Mucosa of descending colon (tissue), 3 donors: ENCODE measurements at places on chromosomes 12 and 14. TPM values are rescaled to one million over a fixed set of nuclear protein-coding genes. Genes with fewer than 3 reads are reported as not detected.
A peak's percentile ranks its signal among the peaks of the same experiment; 100 is the strongest.

Gene OR6C76
- not detected for total RNA-seq

DNA sequence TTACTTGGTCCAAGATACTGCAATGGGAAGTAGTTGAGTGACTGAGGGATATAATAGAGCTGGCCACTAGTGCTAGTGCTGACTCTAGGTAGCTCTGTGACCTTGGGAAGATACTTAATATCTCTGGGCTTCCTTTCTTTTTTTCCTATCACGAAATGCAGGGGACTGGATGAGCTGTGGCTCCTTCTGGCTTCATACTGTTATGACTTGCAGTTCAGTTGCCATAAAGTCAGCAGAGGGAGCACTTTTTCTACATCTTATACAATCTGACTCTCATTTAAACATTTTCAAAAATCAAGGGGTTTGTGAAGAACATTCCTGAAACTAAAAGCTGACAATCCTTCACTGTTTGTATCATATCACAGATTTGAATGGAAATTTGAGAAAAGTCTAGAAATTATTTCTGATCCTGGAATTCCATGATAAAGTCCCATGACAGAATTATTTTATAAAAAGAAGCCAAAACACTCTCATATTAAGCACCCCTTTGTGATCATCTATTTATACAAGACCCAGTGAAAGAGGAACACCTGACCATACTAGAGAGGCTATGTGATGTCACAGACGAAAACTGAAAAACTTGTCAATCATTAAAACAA, 5.3 kb downstream of the BHLHE41 start:
- DNase-seq, result no peak

- no peak for DNase-seq
Observed at GRCh38 chr12:73677520-73678291, 859.9 kb upstream of the ATXN7L3B start.

- no peak for DNase-seq
Observed at GRCh38 chr14:52277552-52277951, 10.1 kb downstream of the PTGDR start.

- DNase-seq, result no peak
Observed at GRCh38 chr14:39566795-39567194, 134.6 kb upstream of the FBXO33 start.

Gene TESPA1
- 2.7 TPM for total RNA-seq

Gene ZNF605
- total RNA-seq, result 19.0 TPM

- no peak for DNase-seq
Observed at GRCh38 chr12:108630481-108631207, 3.0 kb downstream of the SELPLG start.

DNA sequence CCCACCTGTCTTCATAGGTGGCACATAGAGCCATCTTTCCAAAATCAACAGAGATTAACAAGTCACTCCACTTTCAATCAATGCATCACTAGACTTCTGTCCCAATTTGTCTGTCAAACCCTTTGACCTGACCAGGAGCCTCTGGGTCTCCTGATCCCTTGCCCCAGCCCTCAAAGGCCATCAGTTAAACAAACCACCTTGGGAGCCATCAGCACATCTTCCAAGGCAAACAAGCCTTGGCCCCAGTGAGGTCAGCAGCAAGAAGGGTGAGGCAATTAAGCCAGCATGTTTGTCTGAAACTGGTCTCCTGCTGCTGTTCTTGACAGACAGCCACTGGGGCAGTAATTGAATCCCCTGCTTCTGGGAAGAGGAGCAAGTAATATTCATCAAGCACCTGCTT, 742.8 kb upstream of the TBX3 start:
- no peak for DNase-seq

Gene TCHP
- total RNA-seq, result 24.7 TPM

Gene IGF1
- total RNA-seq, result 12.6 TPM

DNA sequence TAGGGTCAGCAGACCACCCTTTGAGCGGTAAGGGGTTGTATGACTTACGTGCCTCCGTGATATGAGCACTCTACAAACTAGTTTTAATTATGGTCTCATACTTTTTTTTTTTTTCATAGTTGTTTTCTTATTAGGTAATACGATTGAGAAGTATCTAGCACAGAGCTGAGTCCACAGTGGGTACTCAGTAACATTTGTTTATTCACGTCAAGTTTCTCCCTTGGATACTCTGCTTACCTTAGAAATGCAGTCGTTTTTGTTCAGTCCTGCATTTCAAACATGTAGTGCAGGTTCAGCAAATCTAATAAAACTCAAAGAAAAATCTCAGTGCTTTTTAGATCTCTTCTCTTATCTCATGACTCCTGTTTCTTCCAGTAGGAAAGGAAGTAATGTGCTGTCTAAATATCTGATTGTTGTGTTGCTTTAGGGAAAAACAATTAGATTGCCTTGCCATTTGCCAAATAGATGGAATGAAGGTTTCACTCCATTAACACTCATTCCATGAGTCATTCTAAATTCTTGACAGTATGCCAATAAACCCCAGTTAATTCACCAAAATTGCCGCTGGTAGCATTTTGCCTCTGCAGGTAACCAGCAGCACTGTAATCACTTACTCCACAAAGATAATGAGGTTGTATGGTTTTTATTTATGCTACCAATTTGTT, 118.9 kb downstream of the PTCSC3 start:
- no peak for DNase-seq

Gene KLRK1
- total RNA-seq, result 3.9 TPM

GRCh38 chr12:53961025-53961761, 6.5 kb downstream of the HOXC12 start:
- DNase-seq, result no peak

Gene SAMD15
- 0.66 TPM for total RNA-seq

Gene GPR137C
- total RNA-seq, result 0.43 TPM

Gene PLA2G1B
- not detected for total RNA-seq

DNA sequence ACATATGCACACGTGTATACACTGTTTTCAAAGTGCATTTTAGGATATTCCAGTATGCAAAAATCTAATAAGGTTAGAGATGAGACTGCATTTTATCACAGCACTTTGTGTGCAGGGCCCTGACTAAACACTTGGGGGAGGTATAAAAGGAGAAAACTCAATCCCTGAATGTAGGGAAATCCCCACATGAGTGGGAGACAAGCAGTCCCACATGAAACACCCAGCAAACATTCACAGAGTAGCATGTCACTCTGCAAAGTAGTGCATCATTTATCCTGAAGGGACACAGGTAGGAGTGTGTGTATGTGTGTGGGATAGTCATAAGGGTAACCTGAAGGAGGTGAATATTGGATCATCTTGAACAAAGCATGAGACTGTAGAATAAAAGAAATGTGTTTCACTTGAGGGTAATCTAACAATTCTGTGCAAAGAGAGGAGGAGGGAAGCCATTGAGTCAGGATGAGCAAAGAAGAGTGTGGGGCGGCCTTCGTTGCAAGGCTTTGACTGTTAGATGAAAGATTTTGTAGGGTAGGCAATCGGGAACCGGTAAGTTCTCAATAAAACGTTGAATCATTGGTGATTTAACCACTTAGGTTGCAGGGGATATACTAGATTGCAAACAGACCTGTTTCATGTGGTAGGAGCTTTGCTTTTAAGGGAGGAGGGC, 2.9 kb downstream of the PRPF40B start:
- DNase-seq, result no peak

Gene GPR84
- total RNA-seq, result 1.7 TPM

DNA sequence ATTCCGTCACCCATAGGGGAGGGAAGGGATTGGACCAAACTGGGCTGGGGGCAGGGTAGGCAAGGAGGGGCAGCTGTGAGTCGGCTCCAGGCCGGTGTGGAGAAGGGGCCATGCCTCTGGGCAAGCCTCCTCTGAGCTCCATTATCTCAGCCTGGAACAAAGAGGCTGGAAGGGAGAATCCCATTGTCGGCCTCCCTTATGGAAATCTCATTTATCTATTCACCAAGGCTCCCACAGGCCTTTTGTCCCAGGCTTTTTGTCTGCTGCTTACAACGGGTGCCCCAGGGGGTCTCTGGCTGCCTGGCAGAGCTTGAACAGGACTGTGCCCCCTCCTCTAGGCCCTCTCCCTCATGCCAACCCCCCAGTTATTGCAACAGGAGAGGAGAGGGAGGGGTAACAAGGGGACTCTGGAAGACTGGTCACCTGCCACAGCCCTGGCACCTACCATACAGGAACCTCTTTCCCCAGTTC, 19.5 kb downstream of the FIGNL2 start:
- DNase-seq, result no peak

DNA sequence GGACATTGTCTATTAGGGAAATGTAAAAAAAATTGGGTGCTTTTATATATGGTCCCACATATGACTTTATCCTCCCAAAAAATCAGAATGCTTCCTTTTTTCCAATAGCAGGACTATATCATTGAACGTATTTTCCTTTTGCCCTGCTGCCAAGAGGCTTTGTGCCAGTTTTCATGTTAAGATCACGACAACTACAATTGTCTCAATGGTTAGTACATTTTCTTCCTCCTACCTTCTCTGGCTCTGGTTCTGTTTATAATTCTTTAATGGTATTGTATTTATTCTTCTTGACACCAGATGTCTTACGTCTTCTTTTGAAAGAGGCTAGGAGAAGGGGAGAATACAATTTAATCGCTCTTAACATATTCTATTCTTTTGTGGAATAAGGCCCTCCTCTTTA, 106.9 kb downstream of the ANO6 start:
- DNase-seq, result no peak

DNA sequence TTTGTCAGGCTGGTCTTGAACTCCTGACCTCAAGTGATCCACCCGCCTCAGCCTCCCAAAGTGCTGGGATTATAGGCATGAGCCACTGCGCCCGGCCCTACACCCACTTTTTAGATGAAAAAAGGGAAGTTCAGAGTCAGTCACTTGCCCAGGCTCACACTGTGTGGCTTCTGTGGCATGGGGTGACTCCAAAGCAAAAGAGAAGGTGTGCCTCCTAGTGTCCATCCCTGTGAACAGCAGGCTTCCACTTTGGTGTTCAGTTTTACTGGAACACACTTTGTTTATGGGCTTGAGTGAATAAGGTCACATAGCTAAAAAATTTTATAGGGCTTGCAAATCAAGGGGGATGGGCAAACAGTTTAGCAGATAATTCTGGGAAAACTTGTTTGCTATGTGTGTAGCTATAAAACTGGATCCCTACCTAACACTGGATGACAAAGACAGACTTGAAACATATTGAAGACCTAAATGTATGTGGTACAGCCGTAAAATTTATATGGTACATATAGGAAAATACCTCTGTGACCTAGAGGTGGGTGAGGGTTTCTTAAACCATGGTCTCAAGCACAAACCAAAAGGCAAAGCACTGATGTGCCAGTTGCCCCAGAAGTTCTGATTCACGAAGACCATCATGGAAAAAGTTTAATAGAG, 54.9 kb downstream of the EID3 start:
- DNase-seq, result peak; percentile 61

Gene KRT74
- total RNA-seq, result not detected

Gene IFNG-AS1
- 0.70 TPM for total RNA-seq

GRCh38 chr12:131092901-131093603, 139.3 kb downstream of the ADGRD1 start:
- DNase-seq, result peak; percentile 32

- no peak for DNase-seq
Observed at GRCh38 chr12:111384596-111384995, 15.7 kb upstream of the PHETA1 start.

Gene CLEC6A
- total RNA-seq, result not detected

Gene KRT77
- not detected for total RNA-seq

Gene SYCP3
- not detected for total RNA-seq

Gene NFE2
- total RNA-seq, result 0.25 TPM

DNA sequence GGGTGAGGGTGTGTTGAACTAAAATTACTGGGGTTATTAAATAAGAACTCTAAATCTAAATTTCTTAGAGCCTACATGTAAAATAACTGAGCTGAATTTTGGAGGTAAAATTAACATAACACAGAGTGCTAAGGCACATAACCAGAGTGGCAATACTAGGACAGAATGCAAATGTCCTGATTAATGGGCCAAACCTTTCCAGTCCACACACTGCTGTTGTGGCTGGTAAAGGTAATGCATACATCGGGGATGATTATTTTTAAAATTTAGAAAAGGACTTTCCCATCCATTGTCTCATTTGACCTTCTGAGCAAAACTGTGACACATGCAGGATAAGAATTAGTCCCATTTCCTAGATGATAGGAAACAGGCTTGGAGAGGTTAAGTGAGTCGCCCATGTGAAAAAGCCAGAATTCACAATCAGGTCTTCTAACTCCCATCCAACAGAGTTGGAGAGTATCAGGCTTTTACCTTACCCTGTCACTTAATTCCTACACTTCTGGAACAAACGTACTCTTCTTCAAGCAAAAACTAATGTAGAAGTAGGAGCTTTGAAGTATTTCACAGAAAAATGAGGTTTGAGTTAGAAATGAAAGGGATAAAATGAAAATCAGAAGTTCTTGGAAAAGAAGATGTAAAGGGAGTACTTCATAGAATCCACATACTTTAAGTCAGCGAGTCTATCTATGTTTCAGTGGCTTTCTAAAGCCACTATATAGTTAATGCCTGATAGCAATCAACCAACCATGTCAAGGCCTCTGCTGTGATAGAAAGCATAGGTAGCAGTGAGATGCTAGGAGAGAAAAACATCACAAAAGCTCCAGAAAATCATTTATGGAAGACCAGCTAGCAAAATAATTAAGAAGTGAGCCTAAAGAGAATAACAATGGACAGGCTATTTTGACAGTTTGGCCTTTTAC, 334.9 kb upstream of the DIO2 start:
- no peak for DNase-seq

DNA sequence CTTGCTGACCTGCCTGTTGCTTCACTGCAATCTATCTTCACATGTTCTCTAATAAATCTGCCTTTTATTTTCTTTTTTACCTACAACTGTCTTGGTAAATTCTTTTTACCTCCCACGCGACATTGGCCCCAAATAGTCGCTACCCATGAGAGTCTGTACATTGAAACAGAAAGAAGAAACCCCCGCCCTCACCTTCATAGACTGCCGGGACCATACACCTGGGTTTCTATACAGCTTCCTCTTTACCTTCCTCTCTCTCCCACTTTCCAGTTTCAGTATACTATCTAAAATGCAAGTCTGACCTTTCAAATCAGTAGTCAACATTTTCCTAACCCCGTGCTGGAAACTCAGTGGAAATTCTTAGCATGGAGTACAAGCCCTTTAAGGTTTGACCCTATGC, 4.8 kb downstream of the SLC8A3 start:
- DNase-seq, result no peak

Gene AJUBA
- total RNA-seq, result 1.5 TPM

GRCh38 chr14:42090122-42090521, 483.4 kb downstream of the LRFN5 start:
- no peak for DNase-seq

DNA sequence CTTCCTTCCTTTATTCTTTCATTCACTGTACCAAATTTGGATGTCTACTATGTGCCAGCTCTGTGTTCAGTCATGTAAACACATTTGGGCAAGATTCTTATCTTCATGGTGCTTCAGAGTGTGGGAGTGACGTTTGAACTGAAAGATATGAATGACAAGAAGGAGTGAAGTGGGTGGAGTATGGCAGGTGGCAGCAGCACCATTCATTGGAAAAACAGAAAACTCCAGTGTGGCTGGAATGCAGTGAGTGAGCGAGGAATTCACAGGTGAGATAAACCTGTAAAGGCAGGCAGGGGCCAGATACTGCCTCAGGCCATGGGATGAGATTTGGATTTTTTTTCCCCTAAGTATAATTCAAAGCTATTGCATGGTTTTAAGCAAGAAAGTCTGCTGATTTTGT, 140.7 kb upstream of the CCDC198 start:
- DNase-seq, result no peak
